ENCODE measurements at places on chromosomes 1 and 21.

GRCh38 chr1:239321877-239322276 lies 64.5 kb upstream of the CHRM3 start:
- no peak for DNase-seq

GRCh38 chr1:111406321-111406768 lies 21.2 kb downstream of the OVGP1 start:
- no peak for DNase-seq

- no peak for DNase-seq
These were observed 24.5 kb upstream of the SLC26A9 start for GRCh38 chr1:205967554-205968335.

DNA sequence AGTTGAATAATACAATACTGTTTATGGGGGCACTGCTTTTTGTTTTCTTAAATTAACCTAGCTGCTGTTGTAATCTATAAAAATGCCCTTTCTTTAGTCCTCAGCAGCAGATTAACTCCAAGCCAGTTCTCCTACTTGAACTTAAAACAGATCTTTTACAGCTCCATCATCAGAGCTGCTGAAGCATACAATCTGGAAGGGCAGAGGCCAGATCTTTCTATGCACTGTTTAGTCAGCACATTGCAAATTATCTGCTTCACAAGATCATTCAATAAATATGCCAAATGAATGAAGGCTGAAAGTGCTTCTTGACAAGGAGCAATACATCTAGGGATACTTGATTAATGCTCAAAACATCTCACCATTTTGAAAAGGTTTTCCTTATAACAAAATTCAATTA lies 115.8 kb downstream of the PLPPR5 start:
- no peak for DNase-seq

DNA sequence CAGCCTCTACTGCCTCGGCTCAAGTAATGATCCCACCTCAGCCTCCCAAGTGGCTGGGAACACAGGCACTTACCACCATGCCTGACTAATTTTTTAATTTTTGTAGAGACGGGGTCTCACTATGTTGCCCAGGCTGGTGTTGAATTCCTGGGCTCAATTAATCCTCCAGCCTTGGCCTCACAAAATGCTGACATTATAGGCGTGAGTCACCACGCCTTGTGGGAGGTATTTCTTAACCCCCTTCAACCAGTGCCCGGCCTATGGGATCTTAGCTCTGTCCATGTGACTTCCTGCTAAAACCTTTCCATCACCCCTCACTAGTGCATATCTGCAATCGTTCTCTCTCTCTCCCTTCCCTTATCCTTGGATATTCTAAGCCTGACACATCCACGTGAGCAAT lies 86.4 kb downstream of the FOXD2 start:
- DNase-seq = no peak

- no peak for DNase-seq
These were observed 14.9 kb downstream of the PLEKHA6 start for GRCh38 chr1:204344665-204345355.

GRCh38 chr1:204524986-204525385 lies 8.8 kb downstream of the MDM4 start:
- DNase-seq = no peak

DNA sequence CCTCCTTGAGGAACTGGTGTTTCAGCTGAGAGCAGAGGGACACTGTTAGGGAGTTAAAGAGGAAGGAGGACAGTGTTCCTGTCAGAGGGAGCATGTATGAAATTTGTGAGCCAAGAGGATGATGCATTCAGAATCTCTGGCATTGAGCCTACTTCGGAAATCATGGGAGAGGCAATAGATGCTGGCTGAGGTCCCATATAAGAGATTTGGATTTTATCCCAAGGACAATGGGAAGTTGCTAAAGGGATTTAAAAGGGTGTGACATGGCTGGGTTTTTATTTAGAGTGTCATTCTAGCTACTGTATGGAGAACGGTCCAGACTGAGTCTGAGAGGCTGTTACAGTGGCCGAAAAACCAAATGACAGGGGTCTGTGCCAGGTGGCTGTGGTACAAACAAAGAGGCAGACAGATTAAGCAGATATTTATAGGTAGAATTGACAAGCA lies 403.2 kb upstream of the B3GALT2 start:
- no peak for DNase-seq

DNA sequence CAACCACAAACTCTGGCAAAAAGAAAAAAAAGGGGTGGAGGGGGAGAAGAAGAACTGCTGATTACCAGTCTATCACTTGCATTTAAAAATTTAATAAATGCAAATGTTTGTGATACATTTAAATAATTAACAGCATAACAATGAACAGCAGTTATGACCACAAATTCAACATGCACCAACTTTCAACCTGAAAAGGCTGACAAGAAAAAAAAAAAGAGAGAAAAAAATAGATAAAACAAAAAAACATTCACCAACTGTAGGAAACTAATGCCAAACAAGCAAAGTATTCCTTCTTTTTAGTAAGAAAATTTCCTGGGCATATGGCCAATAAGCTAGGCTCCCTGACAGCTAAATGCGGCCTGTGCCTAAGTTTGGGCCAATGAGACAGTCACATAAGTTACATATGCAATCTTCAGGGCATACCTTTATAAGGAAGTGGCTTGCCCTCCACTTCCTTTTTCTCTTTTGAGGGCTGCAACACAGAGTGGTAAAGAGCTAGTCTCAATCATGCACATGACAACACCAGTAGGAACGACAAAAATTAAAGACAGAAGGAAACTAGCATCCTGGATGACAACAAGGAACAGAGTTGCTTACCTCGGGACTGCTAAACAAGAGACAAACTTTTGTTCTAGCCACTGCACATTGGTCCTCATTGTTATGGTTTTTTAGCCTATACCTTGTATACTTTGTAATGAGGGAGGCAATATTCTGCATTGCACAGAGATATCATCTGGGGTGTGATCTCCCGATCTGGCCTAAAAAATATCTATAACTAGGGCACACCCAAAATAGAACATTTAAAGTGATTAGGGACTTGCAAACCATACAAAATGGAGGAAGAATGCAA lies 24.2 kb upstream of the PHTF1 start:
- no peak for DNase-seq

- DNase-seq = no peak
These were observed 553.4 kb downstream of the LTN1 start for GRCh38 chr21:28439251-28439650.

GRCh38 chr21:39796466-39796865 lies 51.5 kb downstream of the IGSF5 start:
- no peak for DNase-seq

GRCh38 chr1:95252422-95252821 lies 18.4 kb downstream of the RWDD3 start:
- no peak for DNase-seq

DNA sequence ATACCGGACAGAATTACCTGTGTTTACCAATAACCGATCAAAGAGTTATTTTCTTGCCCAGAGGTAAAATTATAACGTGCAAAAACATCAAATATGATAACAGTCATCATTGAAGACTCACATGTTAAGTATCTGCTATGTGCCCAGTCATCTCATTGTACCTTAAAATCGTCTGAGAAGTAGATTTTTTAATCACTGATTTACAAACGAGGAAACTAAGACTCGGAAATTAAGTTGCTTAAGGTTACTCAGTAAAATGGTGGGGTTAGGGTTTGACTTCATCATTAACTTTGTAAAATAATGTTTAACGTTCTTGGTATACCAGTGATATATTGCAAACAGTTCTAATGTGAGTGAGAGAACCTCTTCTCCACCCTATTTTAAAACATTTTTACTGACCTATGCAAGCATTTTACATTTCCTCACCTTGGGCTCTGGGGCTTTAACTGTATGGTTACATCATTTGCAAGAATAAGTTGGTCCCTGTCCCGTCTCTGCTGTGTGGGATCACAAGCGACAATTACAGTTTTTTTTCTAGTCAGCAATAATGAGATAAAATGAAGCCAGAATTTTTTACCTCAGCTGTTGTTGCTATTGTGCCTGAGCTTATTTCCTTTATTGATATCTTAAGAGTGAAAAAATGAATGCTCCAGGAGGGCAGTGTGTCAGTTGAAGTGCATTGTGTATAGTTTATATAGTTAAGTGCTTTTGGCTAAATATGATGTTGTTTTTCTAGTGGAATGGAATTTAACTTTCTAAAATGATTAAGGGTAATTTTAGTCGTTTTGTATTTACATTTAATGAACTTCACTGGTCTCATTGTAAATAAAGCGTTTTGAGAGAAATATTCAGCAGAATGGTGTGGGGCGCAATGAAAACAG lies 2.7 kb downstream of the RPRD2 start:
- DNase-seq = no peak

- DNase-seq = no peak
These were observed 93.5 kb downstream of the MRPL39 start for GRCh38 chr21:25513810-25514209.

- no peak for DNase-seq
These were observed 184.5 kb upstream of the TNR start for GRCh38 chr1:175927944-175928343.

GRCh38 chr1:117680316-117681002 lies 74.6 kb downstream of the TENT5C start:
- DNase-seq = no peak

Data from stimulated activated CD4-positive, alpha-beta T cell treated with anti-CD3 and anti-CD28 coated beads, TNF-alpha, amount 100 ng/mL, for 4 hours (primary cell).